ENCODE measurements at places on chromosomes 12 and 14.

- no peak for DNase-seq
Observed at GRCh38 chr14:58805057-58805456, 167.3 kb downstream of the DACT1 start.

- DNase-seq = no peak
Observed at GRCh38 chr12:121990692-121991603, 30.7 kb upstream of the BCL7A start.

GRCh38 chr12:131380220-131380964 is 330.5 kb upstream of the SFSWAP start:
- no peak for DNase-seq

- DNase-seq = no peak
Observed at GRCh38 chr12:91704446-91704845, 441.2 kb downstream of the BTG1 start.

- DNase-seq = no peak
Observed at GRCh38 chr14:70646705-70647104, 5.0 kb downstream of the TTC9 start.

DNA sequence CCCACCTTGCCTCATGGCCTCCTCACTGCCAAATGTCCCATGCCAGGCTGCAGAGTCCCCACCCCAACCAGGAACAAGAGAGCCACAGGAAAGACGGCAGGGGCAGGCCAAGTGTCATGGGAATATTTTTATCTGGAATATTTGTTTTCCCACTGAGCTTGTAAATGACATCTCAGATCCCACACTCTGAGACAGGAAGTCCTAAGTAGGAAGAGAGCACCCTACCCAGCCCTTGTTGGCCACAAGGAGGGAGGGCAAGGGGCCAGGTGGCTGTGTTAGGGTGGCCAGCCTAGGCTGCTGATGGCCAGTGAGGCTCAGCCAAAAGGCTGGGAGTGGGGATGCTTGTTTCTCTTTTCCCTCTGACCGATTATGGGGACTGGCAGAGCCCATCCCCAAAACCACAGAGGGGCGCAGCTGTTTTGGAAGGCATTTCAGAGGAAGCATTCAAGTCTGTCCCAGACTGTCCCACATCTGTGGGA is 7.7 kb upstream of the MEG3 start:
- no peak for DNase-seq

DNA sequence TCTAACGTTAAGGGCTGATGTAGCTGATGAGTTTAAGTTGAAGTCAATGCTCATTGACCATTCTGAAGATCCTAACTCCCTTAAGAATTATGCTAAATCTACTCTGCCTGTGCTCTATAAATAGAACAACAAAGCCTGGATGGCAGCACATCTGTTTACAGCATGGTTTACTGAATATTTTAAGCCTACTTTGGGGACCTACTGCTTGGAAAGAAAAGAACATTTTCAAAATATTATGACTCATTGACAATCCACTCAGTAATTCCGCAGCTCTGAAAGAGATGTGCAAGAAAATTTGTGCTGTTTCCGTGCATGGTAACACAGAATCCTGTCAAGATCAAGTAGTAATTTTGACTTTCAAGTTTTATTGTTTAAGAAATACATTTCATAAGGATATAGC is 35.0 kb upstream of the NAV3 start:
- DNase-seq = no peak
